ENCODE measurements at places on chromosomes 16 and 17. TPM values are rescaled to one million over a fixed set of nuclear protein-coding genes. Genes with fewer than 3 reads are reported as not detected.

DNA sequence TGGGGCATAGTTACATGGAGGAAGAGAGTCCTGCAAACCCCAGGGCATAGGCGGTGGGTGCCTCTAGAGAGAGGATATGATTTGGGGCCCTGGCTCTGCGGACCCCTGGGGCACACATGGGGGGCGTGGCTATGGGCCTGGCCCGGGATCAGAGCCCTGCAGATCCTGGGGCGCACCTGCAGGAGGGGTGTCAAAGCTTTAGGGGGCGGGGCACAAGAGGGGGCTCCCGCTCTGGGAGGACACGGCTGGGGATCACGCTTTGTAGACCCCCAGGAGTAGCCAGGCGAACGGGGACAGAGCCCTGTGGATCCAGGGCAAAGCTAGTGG, 497 bp downstream of the BCL7C start:
- no peak for DNase-seq
- peaks cover 36% of the 10 kb centered on the region for H3K36me3 ChIP-seq
- H3K27ac ChIP-seq: peak overlapping the region; percentile 98
- H3K4me1 ChIP-seq: peaks cover 52% of the 10 kb centered on the region
- H3K27me3 ChIP-seq: no peaks in the 10 kb centered on the region

DNA sequence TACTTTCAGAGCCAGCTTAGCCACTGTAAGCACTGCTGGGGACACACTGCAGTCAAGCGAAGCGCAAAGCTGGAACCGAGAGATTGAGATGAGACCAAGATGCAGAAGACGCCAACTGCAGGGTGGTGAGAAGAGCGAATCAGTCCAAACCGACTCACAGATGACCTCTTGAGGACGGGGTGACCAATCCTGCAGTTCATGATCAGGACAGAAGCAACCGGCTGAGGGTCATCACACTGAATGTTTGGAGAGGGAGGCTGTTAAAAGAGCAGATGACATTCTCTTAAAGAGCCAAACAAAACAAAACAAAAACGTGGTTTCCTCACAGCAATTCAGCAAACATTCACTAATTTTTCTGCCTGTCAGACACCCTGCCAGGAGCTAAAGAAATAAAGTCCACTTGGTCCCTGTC, 8.5 kb downstream of the HASPIN start:
- H3K36me3 ChIP-seq: no peaks in the 10 kb centered on the region
- no peak for DNase-seq
- H3K4me1 ChIP-seq: peaks cover 7% of the 10 kb centered on the region
- no peak overlapping the region for H3K27ac ChIP-seq
- H3K4me3 ChIP-seq: no peak overlapping the region

DNA sequence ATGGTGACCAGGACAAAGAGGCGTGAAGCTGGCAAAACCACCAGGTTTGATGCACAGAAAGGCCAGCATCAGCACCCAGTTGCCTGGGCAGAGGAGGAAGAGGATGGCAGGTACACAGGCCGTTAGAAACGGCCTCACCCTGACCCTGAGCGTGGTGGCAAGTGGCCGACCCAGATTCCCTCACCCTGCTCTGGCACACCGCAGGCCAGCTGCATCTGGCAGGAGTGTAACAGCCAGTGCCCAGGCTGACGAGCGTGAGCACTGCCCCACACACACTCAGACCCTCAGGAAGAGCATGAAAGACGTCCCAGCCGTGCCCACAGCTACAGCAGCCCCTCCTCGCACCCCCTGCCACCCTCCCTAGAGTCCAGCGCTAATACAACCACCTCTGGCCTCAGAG, 82.0 kb downstream of the ANKRD11 start:
- no peaks in the 10 kb centered on the region for H3K27me3 ChIP-seq
- H3K27ac ChIP-seq: peak overlapping the region; percentile 31
- no peak overlapping the region for H3K4me3 ChIP-seq
- no peaks in the 10 kb centered on the region for H3K36me3 ChIP-seq
- H3K4me1 ChIP-seq: peaks cover 98% of the 10 kb centered on the region
- peak; percentile 57 for DNase-seq

- H3K36me3 ChIP-seq: peaks cover 10% of the 10 kb centered on the region
- H3K4me1 ChIP-seq: no peaks in the 10 kb centered on the region
- H3K4me3 ChIP-seq: no peak overlapping the region
- DNase-seq: peak; percentile 5
Observed at GRCh38 chr16:878886-879285, 78.4 kb upstream of the GNG13 start.

GRCh38 chr17:18858567-18859245, 775 bp downstream of the PRPSAP2 start:
- DNase-seq: no peak
- H3K27me3 ChIP-seq: no peaks in the 10 kb centered on the region
- H3K4me1 ChIP-seq: peaks cover 50% of the 10 kb centered on the region
- peak overlapping the region; percentile 86 for H3K4me3 ChIP-seq

GRCh38 chr16:46973996-46974324, 486 bp upstream of the DNAJA2 start:
- peaks cover 23% of the 10 kb centered on the region for H3K36me3 ChIP-seq
- peak overlapping the region; percentile 98 for H3K27ac ChIP-seq
- peaks cover 57% of the 10 kb centered on the region for H3K4me1 ChIP-seq
- peak overlapping the region; percentile 87 for H3K4me3 ChIP-seq
- H3K27me3 ChIP-seq: no peaks in the 10 kb centered on the region

- H3K4me1 ChIP-seq: no peaks in the 10 kb centered on the region
- no peaks in the 10 kb centered on the region for H3K36me3 ChIP-seq
- no peak overlapping the region for H3K27ac ChIP-seq
- no peak overlapping the region for H3K4me3 ChIP-seq
- H3K27me3 ChIP-seq: no peaks in the 10 kb centered on the region
- DNase-seq: no peak
Observed at GRCh38 chr16:7268182-7268581, 64.5 kb upstream of the RBFOX1 start.

GRCh38 chr17:7060165-7060891, 16.4 kb upstream of the SLC16A11 start:
- H3K4me1 ChIP-seq: no peaks in the 10 kb centered on the region
- H3K4me3 ChIP-seq: no peak overlapping the region
- no peak for DNase-seq
- no peaks in the 10 kb centered on the region for H3K36me3 ChIP-seq
- H3K27ac ChIP-seq: no peak overlapping the region

Gene CDK10
- total RNA-seq: 26.7 TPM

Data from left ventricle myocardium inferior (tissue), 1 donor.